Stimulated activated CD8-positive, alpha-beta memory T cell treated with anti-CD3 and anti-CD28 coated beads, Interleukin-7, amount 100 ng/mL, for 1 hour (primary cell): ENCODE measurements at places on chromosomes 5 and 9.

DNA sequence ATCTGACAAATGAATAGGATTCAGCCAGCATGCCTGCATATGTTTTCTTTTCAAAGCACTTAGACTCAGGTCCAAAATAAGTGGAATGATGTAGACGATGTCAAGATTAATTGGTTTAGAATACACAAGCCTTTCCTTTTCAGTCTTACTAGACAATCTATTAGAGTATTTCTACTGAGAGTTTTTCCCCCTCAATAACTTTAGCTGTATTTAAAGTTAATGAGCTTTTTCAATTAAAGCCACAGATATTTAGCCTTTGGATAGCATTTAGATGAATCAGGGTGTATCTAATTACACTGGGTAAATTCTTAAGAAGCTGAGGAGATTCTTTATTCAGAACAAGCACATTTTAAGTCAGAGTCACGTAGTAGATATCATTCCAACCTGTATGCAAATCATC lies 198.7 kb upstream of the MPDZ start:
- DNase-seq, result no peak

- DNase-seq, result no peak
These were observed 412.8 kb upstream of the PTGER4 start for GRCh38 chr5:40266952-40267351.

DNA sequence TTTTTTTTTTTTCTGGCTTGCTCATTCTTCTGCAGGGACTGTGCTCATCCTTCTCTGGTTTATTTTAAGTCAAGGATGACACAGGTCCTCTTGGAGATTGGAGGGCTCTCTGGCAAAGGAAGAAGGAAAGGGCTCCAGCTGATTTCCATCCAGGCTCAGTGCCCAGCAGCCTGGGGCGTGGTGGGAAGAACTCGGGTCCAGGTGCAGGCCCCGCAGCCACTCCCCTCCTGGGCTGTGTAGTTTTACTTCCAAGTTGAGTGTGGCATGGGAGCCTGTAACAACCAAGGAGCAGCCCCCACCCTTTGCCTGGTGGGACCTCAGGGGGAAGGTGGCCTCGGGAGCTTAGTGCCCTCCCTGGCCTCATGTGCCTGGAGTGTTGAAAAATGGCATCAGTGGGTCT lies 58.9 kb downstream of the ANKRD33B start:
- no peak for DNase-seq

GRCh38 chr9:35730486-35730854 lies 1.5 kb downstream of the TLN1 start:
- no peak for DNase-seq

DNA sequence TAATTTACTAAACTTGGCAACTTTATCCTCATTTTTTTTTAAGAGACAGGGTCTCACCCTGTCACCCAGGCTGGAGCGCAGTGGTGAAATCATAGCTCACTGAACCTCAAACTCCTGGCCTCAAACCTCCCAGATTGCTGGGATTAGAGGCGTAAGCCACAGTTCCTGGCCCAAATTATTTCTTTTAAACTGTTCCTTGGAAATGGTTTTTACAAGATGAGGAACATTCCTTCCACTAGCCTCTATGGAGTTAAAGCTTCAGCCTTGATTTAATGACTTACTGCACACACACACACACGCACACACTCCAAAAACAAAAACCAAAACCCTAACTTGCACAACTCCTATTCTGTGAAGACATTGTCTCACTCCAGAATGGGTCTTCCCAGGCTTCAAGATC lies 77.2 kb upstream of the TARS1 start:
- no peak for DNase-seq

GRCh38 chr5:36728697-36729543 lies 122.5 kb downstream of the SLC1A3 start:
- no peak for DNase-seq

DNA sequence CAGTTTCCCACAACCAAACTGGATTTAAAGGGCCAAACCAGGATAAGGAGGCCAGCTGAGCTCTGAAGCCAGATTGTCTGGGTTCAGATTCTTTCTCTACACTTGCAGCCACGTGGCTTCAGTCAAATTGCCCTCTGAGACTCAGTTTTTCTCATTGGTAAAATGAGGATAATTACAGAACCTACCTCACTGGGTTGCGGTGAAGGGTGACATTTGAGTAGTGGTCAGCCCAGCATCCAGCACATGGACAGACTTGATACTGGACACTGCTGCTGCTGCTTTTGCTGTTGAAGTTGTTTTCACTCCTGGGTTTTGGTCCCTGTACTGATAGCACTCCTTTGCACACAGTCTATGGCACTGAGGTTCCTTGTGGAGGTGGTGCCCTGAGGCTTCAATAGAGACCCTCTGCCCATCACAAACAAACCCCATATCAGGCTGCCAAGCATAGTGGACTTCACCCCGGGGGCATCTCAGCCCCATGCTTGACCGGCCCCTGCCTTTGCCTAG lies 25.7 kb upstream of the CDKN2AIPNL start:
- no peak for DNase-seq

DNA sequence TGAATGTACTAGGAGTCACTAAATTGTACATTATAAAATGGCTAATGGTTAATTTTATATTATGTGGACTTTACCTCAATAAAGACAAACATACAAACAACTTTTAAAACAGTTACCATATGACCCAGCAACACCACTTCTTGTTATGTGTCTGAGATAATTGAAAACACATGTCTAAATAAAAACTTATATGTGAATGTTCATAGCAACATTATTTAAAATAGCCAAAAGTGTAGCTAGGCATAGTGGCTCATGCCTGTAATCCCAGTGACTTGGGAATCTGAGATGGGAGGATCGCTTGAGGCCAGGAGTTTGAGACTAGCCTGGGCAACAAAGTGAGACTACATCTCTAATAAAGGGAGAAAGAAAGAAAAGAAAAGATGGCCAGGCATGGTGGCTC lies 22.9 kb downstream of the SLC35A4 start:
- DNase-seq, result no peak

- peak; percentile 13 for DNase-seq
These were observed 244.7 kb downstream of the PIK3R1 start for GRCh38 chr5:68460147-68460798.

DNA sequence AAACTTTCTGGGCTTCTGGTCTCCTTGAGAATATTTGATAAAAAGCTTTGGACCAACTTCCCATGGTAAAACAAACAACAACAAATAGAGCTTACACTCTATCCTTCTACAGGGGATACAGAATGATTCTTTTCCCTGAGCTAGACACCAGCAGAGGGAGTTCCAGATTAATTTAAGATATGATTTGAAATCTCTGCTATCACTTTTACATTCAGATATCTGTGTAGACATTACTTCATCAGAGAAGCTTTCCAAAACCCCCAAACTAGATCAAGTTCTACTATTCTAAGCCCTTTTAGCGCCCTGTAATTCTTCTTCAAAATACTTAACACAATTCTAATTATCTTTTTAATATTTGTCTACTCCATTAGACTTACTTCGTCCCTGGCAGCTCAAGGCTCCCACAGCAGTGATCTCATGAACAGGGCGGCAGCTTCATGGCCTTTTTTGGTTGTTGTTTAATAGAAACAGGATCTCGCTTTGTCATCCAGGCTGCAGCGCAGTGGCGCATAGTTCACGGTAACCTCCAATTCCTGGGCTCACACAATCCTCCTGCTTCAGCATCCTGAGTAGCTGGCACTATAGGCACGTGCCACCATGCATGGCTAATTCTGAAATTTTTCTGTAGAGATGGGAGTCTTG lies 955 bp upstream of the GALNT12 start:
- DNase-seq, result no peak

GRCh38 chr5:66072031-66072430 lies 72.1 kb upstream of the SREK1 start:
- no peak for DNase-seq

DNA sequence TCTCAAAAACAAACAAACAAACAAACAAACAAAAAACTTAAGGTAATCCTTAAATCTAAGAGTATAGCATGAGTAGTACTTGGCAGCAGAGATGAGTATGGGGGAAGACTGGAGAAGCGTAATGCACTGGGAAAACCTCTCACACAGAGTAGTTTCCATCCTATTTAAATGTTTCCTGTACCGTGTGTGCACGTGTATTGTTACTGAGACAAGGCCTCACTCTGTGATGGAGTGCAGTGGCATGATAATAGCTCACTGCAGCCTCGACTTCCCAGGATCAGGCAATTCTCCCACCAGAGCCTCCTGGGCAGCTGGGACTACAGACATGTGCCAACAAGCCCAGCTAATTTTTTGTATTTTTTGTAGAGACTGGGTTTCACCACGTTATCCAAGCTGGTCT lies 2.9 kb downstream of the UIMC1 start:
- no peak for DNase-seq

DNA sequence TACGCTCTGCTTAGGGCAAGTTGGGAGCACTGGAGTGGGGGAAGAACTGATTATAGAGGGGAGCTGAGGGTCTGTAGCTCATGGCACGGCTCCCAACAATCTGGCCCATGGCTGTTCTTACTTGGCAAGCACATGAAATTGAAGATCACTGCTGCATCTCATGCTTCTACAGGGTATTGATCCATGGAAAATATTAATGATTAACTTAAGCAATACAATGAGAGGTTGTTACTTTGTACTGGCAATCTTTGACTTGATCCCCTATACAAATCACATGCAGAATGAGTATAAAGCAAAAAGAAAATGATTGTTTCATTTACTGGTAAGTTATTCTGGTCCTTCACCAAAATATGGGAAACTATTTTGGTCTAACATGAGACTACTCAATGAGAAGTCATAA lies 481.1 kb downstream of the PDE4D start:
- DNase-seq, result no peak

DNA sequence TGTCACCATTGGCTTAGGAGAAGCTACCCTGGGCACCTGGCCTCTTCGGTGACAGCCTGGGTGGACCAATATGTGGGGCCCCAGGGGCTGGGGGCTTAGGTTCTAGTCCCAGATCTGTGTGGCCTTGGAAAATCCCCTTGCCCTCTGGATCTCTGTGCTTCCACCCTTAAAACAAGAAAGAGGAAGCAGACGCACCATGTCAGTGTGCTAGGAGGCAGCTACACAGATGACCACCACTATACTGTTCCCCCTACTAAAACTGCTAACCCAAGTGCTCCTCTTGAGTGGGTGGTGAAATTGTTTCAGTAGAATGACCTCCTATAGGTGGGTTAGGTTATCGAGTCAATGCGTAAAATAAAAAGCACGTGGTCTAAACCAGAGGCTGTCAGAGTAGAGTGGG lies 31.0 kb downstream of the AFAP1L1 start:
- no peak for DNase-seq

GRCh38 chr5:53333160-53333559 lies 147.3 kb upstream of the FST start:
- no peak for DNase-seq

DNA sequence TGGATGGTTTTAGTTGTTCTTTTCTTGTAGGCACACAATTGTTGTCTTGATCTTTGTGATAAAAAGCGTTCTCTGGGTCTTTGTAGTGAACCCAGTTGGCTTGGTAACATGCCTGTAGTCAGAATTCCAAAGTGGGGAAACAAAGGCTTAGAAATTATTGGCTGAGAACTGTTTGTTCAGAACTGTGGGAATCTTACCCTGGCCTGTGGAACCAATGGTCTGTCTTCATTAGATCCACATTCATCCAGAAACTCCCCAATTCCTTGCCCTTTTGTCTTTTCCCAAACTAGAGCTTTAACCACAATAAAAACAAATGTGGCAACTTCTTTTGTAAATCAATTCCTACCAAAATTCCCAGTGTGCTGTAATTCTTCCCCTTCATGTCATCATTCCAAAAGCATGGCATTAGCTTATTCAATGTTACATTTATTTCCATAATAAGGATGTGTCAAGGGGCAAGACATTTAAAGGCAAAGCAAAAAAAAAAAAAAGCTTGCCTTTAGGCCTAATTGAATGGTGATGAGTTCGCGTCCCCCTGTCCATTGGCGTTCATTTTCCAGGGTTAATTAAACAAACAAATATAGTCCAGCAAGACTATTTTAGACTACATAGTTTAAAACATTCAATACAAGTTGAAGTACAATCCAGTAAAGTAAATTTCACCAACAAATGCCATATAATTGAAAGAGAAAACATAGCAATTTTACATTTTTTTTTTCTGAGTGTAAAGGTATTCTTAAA lies 249.8 kb upstream of the ZNF608 start:
- DNase-seq, result no peak

GRCh38 chr5:1029945-1030625 lies 21.5 kb downstream of the NKD2 start:
- DNase-seq, result no peak

DNA sequence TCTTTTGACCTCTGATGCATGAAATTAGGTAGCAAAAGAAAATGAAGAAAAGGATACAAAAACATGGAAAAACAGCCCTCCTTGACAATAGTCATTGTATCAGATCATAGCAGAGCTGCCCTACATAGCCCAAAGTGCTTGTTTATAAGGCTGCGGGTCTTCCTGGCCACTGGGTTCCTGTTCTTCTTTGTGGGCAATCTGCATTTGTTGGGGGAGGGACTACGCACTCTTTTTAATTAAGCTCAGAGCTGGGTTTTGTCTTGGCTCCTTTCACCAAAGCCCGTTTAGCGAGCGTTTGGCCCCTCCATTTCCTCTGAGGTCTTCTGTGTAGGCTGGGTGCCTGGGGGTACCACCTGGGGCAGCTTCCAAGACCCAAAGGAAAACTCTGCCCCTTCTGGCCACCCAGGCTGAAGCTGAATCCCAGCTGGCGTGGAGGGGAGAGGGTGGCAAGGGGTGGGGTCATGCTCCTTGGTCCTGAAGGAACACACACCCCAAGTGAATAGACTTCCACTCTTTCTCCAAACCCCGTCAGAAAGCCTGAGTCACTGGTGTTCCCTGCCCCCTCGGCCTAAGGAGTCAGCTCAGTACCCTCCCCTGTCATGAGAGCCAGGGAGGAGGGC lies 6.5 kb upstream of the PAX5 start:
- no peak for DNase-seq

GRCh38 chr5:55231029-55231918 lies 2.1 kb downstream of the CCNO start:
- no peak for DNase-seq

DNA sequence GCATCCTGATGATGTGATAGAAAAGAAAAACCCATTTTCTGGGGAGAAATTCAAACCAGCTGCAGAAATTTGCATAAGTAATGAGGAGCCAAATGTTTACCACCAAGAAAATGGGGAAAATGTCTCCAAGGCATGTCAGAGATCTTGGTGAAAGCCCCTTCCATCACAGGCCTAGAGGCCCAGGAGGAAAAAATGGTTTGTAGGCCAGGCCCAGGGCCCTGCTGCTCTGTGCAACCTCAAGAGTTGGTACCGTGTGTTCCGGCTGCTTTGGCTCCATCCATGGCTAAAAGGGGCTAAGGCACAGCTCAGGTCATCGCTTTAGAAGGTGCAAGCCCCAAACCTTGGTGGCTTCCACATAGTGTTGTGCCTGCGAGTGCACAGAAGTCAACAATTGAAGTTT lies 543.1 kb downstream of the ZNF608 start:
- DNase-seq, result no peak

- DNase-seq, result no peak
These were observed 5.1 kb downstream of the TYRP1 start for GRCh38 chr9:12698266-12698665.

GRCh38 chr9:38200431-38200830 lies 131.4 kb upstream of the SHB start:
- DNase-seq, result no peak

- DNase-seq, result no peak
These were observed 110.8 kb downstream of the FAM174A start for GRCh38 chr5:100646011-100646410.
